Activated T-helper 1 cell treated with anti-CD3 and anti-CD28 coated beads, Interleukin-12 subunit alpha, Interleukin-12 subunit beta, Interleukin-2, Interleukin-4 antibody, amounts not matched to agents 30 ng/mL and 10 ng/mL and 1 ng/mL, durations not matched to agents 14 hours and 24 hours and 36 hours (primary cell): ENCODE measurements at places on chromosomes 7 and 10.

- H3K27ac ChIP-seq = peak overlapping the region; percentile 61
- H3K4me1 ChIP-seq = peaks cover 73% of the 10 kb centered on the region
- no peak overlapping the region for H3K4me3 ChIP-seq
- peaks cover 42% of the 10 kb centered on the region for H3K36me3 ChIP-seq
- DNase-seq = no peak
- no peaks in the 10 kb centered on the region for H3K27me3 ChIP-seq
Observed at GRCh38 chr7:104950754-104951153, 63.3 kb upstream of the KMT2E start.

DNA sequence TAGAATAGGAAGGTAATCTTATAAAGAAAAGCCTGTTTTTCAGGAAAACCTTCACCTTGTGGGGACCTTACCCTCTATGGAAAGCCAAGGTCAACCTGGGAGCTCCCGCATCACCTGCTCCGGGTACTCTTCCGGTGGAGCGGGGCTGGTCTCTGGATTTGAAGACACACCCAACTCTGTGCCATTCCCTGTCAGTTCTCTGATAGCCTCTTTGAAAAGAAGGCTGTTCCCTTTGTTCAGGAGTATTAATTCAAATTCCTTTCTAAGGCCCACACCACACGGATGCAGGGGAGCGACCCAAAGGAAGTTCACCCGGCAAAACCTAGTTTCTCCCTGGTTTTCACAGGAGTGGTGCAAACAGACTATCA lies 10.7 kb downstream of the CTBP2 start:
- no peak overlapping the region for H3K4me3 ChIP-seq
- no peaks in the 10 kb centered on the region for H3K36me3 ChIP-seq
- no peaks in the 10 kb centered on the region for H3K4me1 ChIP-seq
- DNase-seq = no peak
- H3K27me3 ChIP-seq = peaks cover 35% of the 10 kb centered on the region
- no peak overlapping the region for H3K27ac ChIP-seq

GRCh38 chr10:116371737-116372136 lies 47.5 kb downstream of the CCDC172 start:
- no peak overlapping the region for H3K4me3 ChIP-seq
- H3K27me3 ChIP-seq = peaks cover 2% of the 10 kb centered on the region
- no peak overlapping the region for H3K27ac ChIP-seq
- no peaks in the 10 kb centered on the region for H3K4me1 ChIP-seq
- no peaks in the 10 kb centered on the region for H3K36me3 ChIP-seq
- DNase-seq = no peak

DNA sequence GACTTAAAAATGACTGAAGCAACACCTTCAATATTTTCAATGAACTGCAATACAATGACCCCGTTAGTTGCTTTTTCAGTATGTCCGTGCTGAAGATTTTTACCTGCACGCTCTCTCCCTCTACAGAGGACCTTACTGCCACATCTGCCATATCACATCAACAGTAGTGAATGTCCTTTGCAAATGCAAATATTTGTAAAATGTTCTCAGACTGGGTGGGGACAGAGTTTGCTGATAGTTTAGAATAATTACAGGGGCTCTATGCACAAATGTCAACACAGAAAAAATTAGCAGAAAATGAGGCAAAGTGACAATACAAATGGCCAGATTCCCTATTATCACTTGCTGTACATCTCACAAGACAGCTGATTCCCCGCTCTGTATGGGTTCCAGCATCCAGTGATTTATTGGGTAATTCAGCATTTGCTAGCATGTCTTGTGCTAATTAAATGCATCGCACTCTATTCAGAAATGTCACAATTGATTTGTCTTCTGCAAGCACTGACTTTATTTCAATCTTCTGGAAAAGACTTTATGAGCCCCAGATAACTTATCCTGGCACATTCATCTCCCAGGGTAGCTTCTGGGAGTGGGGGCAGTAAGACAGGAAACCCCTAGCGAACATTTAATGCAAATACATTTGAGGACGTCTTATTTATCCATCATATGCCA lies 69.1 kb upstream of the PTER start:
- no peaks in the 10 kb centered on the region for H3K36me3 ChIP-seq
- no peak for DNase-seq

- H3K4me3 ChIP-seq = no peak overlapping the region
- H3K27ac ChIP-seq = no peak overlapping the region
- DNase-seq = no peak
- peaks cover 10% of the 10 kb centered on the region for H3K36me3 ChIP-seq
Observed at GRCh38 chr7:87912121-87912520, 21.9 kb upstream of the ADAM22 start.

DNA sequence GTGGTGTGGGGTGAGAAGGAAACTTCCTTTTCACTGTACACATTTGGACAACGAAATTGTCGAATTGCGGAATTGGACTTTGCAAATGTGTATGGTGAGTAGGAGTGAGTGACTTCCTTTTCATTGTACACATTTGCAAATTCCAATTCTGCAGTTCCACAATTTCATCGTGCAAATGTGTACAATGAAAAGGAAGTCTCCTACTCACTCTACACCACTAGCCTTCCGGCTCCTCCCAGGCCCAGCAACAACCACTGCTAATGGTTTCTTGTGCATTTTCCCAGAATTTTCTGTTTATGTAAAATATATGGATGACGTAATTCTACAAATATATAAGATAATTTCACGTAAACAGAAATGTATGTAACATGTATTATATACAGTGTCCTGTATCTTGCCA lies 118.5 kb downstream of the ARL4A start:
- H3K27me3 ChIP-seq = peaks cover 3% of the 10 kb centered on the region
- no peak overlapping the region for H3K27ac ChIP-seq
- no peak for DNase-seq
- no peaks in the 10 kb centered on the region for H3K36me3 ChIP-seq
- H3K4me1 ChIP-seq = no peaks in the 10 kb centered on the region

GRCh38 chr7:69883399-69883891 lies 285.2 kb downstream of the AUTS2 start:
- no peaks in the 10 kb centered on the region for H3K27me3 ChIP-seq
- no peak overlapping the region for H3K27ac ChIP-seq
- no peak for DNase-seq
- no peaks in the 10 kb centered on the region for H3K4me1 ChIP-seq
- no peaks in the 10 kb centered on the region for H3K36me3 ChIP-seq

DNA sequence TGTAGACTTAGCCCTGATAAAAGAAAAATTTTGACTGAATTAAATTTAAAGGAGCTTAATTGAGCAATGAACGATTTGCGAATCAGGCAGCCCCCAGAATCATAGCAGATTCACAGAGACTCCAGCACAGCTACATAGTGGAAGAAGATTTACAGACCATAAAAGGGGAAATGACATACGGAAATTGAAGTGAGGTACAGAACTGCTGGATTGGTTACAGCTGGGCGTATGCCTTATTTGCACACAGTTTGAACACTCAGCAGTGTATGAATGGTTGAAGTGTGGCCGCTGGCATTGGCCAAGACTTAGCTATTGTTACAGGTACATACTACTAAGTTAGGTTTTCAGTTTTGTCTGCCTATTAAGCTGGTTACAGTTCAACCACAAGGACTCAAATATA lies 433.5 kb upstream of the CELF2 start:
- no peak for DNase-seq
- H3K27ac ChIP-seq = no peak overlapping the region
- H3K4me3 ChIP-seq = no peak overlapping the region

DNA sequence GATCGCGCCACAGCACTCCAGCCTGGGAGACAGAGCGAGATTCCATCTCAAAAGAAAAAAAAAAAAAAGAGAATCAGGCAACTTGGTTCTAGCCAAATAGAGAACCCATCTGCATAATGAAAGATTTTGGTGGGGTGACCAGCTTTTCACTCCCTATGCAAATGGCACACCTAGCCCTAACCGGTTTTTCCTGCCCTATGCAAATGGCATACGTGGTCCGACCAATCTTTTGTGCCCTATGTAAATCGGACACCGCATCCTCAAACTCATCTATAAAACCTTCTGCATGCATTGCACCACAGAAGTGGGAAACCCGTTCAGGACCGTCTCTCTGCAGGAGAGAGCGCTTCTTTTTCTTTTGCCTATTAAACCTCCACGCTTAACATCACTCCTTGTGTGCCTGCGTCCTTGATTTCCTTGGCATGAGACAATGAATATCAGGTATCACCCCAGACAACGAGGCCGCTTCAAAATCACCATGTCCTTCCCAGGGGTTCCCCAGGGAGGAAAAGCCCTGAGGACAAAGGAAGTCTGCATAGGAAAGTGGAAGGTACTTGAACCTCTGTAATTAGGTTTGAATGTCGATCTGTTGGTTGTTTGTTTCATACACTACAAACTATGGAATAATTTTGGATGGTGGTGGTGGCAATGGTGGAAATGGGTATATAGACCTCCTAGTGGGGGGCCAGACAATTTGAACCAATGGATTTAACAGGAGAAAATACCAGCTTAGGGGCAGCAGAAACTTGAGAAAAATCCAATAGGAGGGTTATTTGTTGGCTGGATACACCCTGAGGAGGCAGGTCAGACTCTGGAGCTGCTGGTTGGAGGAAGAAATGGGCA lies 396.2 kb downstream of the TYW1 start:
- H3K4me1 ChIP-seq = no peaks in the 10 kb centered on the region
- H3K4me3 ChIP-seq = no peak overlapping the region
- no peaks in the 10 kb centered on the region for H3K36me3 ChIP-seq
- no peaks in the 10 kb centered on the region for H3K27me3 ChIP-seq
- no peak overlapping the region for H3K27ac ChIP-seq
- no peak for DNase-seq

GRCh38 chr7:8040768-8041369 lies 72.3 kb downstream of the GLCCI1 start:
- H3K27ac ChIP-seq = peak overlapping the region; percentile 33
- H3K27me3 ChIP-seq = no peaks in the 10 kb centered on the region
- H3K36me3 ChIP-seq = peaks cover 61% of the 10 kb centered on the region

DNA sequence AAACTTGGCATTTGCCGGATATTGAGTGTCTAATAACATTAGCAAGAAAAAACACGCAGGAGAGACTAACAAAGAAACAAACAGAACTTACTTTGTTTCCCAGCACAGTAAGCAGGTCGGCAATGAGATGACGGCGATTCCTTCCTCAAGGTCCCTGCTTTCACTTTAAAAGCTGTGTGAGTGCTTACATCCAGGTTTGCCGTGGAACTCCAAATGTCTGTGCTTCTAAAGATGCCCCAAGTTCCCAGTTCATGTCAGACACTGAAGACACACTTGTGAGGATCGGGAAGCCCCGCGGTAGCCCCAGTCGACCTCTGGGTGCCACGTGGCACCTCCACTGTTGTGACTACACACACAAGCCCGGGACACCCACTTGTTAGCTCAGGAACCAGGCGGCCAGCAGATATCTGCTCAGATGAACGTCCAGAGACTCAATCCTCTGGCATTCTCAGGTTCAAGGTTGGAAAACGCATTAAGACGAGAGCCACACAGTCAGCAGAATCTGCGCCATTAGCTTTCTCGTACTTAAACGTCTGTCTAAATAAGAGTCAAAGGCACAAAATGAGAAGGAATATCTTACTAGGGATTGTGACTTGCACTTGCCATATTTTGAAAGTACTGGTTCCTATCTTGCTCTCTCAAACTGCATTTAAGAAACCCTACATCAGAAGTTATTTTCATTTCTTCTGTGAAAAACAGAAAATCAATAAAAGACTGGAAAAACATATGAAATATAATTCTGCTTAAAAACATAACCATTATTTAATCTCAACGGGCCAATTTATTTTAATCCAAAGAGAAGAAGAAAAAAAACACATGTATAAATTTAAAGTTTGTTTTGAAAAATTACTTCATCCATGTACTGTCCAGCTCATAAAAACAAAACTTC lies 207.6 kb upstream of the KLF14 start:
- peaks cover 94% of the 10 kb centered on the region for H3K4me1 ChIP-seq
- peaks cover 59% of the 10 kb centered on the region for H3K36me3 ChIP-seq
- no peak for DNase-seq
- peak overlapping the region; percentile 65 for H3K4me3 ChIP-seq
- no peaks in the 10 kb centered on the region for H3K27me3 ChIP-seq

DNA sequence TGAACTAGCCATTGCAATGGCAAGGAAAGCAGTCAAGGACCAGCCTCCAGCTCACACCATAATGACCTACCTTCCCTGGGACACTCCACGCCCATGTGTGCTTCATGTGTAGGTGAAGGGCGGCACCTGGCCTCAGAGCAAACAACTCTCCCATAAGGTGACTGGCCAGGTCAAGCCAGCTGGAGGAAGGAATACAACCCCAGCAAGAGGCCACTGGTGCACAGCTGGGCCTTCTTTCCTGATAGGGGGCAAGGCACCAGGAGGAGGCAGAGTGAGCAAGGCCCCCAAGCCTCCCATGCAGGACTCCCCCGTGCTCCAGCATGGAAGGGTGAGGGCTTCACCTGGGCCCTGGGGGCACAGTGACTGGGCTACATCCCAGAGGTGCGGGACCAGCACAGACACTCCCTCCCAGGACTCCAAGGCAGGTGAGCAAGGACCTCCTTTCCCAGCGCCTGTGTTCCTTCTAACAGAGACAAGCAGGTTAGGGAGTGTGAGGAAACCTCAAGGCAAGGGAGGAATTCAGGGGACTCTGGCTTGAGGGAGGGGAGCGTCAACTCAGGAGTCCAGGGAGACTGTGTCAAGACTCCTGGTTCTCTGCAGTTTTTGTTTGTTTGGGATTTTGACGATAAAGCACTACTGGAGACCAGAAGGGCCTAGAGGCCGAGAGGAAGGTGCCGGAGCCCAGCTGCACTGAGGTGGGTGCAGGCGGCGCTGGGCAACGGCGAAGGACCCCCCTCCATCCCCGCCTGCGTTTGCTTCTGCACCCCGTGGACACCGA lies 1.7 kb downstream of the PTPRN2 start:
- H3K27me3 ChIP-seq = peaks cover 14% of the 10 kb centered on the region
- no peaks in the 10 kb centered on the region for H3K36me3 ChIP-seq
- peak overlapping the region; percentile 57 for H3K4me3 ChIP-seq
- H3K4me1 ChIP-seq = no peaks in the 10 kb centered on the region
- DNase-seq = no peak

DNA sequence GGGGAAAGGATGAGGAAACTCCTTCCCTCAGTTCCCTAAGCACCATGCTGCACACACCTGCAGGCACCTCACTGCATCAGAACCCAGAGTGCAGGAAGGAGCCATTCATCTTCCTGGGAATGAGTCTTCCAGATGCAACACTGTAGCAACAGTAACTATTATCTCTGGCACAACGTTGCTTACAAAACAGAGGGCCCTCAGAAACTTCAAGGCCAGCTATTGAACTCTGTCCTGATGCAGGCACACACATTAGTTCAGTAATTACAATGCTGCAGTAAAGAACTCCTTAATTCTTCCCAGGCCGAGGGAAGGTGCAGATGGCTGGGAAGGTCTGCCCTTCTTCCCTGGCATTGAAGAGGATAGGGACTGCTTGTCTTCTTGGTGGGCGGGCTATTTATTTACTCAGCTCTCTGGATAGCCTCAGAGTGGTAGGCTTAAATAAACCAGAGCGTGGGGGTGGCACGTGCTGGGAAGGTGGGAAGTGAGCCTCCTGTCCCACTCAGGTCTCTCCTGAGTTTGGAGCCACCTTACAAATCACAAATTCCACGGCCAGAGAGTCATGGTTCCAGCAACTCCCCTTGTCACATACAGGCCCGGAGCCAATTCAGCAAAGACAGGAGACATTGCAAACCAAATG lies 125.1 kb upstream of the JCAD start:
- no peak overlapping the region for H3K4me3 ChIP-seq
- H3K4me1 ChIP-seq = no peaks in the 10 kb centered on the region
- peaks cover 2% of the 10 kb centered on the region for H3K27me3 ChIP-seq
- H3K36me3 ChIP-seq = no peaks in the 10 kb centered on the region
- no peak overlapping the region for H3K27ac ChIP-seq

GRCh38 chr10:132245056-132245455 lies 58.3 kb downstream of the DPYSL4 start:
- DNase-seq = no peak
- H3K27ac ChIP-seq = no peak overlapping the region
- H3K36me3 ChIP-seq = no peaks in the 10 kb centered on the region

GRCh38 chr7:27260211-27260610 lies 17.6 kb downstream of the EVX1 start:
- no peaks in the 10 kb centered on the region for H3K36me3 ChIP-seq
- peaks cover 7% of the 10 kb centered on the region for H3K27me3 ChIP-seq
- no peak for DNase-seq
